Activated T-helper 2 cell treated with anti-CD3 and anti-CD28 coated beads, Interferon-gamma antibody, Interleukin-2, Interleukin-4, amounts not matched to agents 10 μg/mL and 5 μg/mL and 100 μg/mL, durations not matched to agents 14 hours and 24 hours and 36 hours (primary cell): ENCODE measurements at places on chromosomes 5 and 9. TPM values are rescaled to one million over a fixed set of nuclear protein-coding genes. Genes with fewer than 3 reads are reported as not detected.

- H3K27me3 ChIP-seq: peaks cover 8% of the 10 kb centered on the region
- no peaks in the 10 kb centered on the region for H3K4me1 ChIP-seq
- no peak for DNase-seq
- H3K4me3 ChIP-seq: no peak overlapping the region
Measured at GRCh38 chr5:178438796-178439195, 151.4 kb downstream of the COL23A1 start.

GRCh38 chr5:179793468-179794139, at the start of gene LTC4S:
LTC4S (plus strand) TSS chr5:179793986; CDS start chr5:179794081, 95 bp downstream.
- DNase-seq: no peak
- H3K27ac ChIP-seq: no peak within 1 kb of the TSS
- peak within 1 kb of the TSS; percentile 58 for H3K4me3 ChIP-seq
- peaks cover 9% of the 10 kb centered on the region for H3K4me1 ChIP-seq
- peaks cover 9% of the 10 kb centered on the region for H3K36me3 ChIP-seq

- H3K36me3 ChIP-seq: peaks cover 72% of the 10 kb centered on the region
- DNase-seq: no peak
- no peak overlapping the region for H3K27ac ChIP-seq
- H3K4me1 ChIP-seq: peaks cover 18% of the 10 kb centered on the region
- no peak overlapping the region for H3K4me3 ChIP-seq
- H3K27me3 ChIP-seq: no peaks in the 10 kb centered on the region
Measured at GRCh38 chr9:128182893-128183588, 8.3 kb downstream of the CIZ1 start.

DNA sequence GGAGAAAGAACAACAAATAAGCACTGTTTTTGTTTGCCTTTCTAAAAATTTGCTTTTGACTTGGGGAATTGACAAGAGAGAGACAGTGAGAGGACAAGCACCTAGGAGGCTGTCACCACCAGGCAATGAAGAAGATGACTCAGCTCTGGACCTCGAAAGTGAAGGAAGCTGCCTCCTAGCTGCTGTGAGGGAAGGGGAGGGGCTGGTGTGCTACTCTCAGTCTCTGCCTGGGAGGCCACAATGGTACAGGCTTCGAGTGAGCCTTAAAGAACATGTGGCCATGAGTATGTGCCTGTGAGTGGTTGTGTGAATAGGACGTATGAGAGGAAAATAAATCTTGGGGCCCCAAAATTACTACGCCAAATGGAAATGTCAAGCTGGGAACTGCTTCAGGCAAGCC, 7.1 kb upstream of the PLK2 start:
- no peak overlapping the region for H3K4me3 ChIP-seq
- H3K27me3 ChIP-seq: peaks cover 18% of the 10 kb centered on the region
- no peaks in the 10 kb centered on the region for H3K36me3 ChIP-seq
- DNase-seq: peak; percentile 34

DNA sequence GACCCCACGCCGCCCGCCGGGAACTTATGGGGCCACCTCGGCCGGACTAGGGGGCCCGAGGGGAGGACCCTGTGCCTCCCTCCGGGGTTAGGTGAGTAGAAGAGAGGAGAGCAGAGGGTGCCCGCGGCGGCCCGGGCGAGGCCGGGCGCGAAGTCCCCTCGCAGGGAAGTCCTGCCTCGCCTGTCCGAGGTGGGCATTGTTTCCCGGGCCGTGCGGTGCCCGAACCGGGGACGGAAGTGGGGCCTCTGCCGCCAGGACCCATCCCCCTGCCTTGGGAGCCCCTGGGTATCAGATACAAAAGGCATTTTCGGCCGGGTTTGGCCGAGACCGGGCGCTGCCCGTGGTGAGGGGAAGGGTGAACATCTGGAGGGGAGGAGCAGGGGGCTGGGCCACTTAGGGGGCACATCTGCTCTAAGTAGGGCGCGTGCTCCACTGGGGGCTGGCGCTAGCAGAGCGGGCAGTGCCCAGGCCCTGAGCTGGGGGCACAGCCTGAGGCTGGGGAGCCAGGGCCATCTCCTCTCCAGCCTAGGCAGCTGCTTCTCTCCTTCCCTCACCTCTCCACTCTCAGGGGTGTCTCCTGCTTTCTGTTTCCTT, 48.2 kb downstream of the DAB2IP start:
- no peak overlapping the region for H3K4me3 ChIP-seq
- no peak overlapping the region for H3K27ac ChIP-seq
- no peaks in the 10 kb centered on the region for H3K36me3 ChIP-seq
- peaks cover 60% of the 10 kb centered on the region for H3K27me3 ChIP-seq
- H3K4me1 ChIP-seq: peaks cover 4% of the 10 kb centered on the region

DNA sequence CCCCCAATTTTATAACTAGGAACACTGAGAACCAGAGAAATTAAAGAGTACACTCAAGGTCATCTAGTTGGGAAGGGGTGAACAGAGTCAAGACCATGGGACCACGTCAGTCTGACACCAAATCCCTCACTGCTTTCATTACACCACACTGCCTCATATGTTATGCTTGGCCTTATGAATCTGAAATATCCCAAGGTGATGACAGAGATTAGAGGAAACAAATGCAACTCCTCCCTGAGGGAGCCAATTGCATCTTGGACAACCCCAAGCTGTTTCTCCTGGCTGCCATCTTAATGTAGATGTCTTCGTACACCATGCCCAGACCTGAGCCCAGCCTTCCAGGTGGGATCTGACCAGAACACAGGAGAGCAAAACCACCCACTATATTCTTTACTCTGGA, 60.6 kb upstream of the ABCA1 start:
- H3K36me3 ChIP-seq: no peaks in the 10 kb centered on the region
- no peak overlapping the region for H3K27ac ChIP-seq
- peaks cover 20% of the 10 kb centered on the region for H3K4me1 ChIP-seq
- H3K27me3 ChIP-seq: peaks cover 71% of the 10 kb centered on the region

- H3K4me1 ChIP-seq: peaks cover 2% of the 10 kb centered on the region
- peaks cover 5% of the 10 kb centered on the region for H3K27me3 ChIP-seq
- H3K36me3 ChIP-seq: no peaks in the 10 kb centered on the region
- no peak for DNase-seq
- H3K4me3 ChIP-seq: no peak overlapping the region
- H3K27ac ChIP-seq: no peak overlapping the region
Measured at GRCh38 chr5:66967826-66968262, 228.8 kb downstream of the CD180 start.

GRCh38 chr5:100232736-100233135, 302.4 kb upstream of the FAM174A start:
- no peaks in the 10 kb centered on the region for H3K27me3 ChIP-seq
- no peaks in the 10 kb centered on the region for H3K36me3 ChIP-seq
- H3K27ac ChIP-seq: no peak overlapping the region
- H3K4me1 ChIP-seq: no peaks in the 10 kb centered on the region
- no peak overlapping the region for H3K4me3 ChIP-seq

- no peaks in the 10 kb centered on the region for H3K4me1 ChIP-seq
- H3K4me3 ChIP-seq: no peak overlapping the region
- no peaks in the 10 kb centered on the region for H3K27me3 ChIP-seq
- no peaks in the 10 kb centered on the region for H3K36me3 ChIP-seq
- H3K27ac ChIP-seq: no peak overlapping the region
Measured at GRCh38 chr5:749101-749670, 35.3 kb downstream of the ZDHHC11B start.

DNA sequence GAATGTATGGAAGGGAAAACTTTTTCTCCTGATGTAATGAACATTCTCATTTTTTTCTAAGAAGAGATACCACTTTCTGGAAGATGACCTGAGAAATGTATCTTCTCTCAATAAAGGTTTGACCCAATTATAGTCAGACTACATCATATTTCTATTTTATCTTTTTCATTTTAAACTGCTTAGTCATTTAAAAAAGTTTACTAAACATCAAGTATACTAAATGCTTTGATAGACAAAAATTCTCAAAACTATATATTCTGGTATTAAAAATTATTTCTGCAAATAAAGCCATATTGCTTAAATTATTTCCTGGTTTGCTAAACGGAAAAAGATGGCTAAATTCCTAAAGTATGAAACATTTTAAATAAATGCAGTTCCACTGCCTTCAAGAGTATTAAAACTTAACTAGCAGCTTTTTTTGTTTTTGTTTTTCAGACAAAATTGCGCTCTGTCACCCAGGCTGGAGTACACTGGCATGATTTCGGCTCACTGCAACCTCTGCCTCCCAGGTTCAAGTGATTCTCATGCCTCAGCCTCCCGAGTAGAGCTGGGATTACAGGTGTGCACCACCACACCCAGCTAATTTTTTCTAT, 37.1 kb downstream of the FBXW11 start:
- H3K36me3 ChIP-seq: peaks cover 43% of the 10 kb centered on the region
- no peak overlapping the region for H3K4me3 ChIP-seq

GRCh38 chr9:9389904-9390303, 1222.9 kb downstream of the PTPRD start:
- H3K27ac ChIP-seq: no peak overlapping the region
- no peaks in the 10 kb centered on the region for H3K27me3 ChIP-seq
- H3K36me3 ChIP-seq: no peaks in the 10 kb centered on the region
- no peak for DNase-seq
- H3K4me1 ChIP-seq: no peaks in the 10 kb centered on the region

DNA sequence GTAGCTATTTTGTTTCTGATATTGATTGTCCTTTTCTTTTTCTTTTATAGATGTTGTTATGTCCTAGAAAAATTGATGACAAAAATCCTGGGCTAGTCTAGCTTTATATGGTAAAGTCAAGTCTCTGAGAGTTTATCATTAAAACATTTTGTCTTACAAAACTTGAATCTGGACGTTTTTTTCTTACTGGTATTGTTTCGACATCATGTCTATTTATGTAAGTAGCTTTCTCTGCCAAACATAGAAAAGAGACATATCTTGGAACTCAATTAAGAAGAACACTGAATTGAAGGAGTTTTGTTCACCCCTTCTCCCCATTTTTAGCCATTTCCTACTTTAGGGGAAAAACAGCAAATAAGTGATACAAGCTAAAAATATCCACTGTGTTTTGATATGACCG, 151.5 kb downstream of the ISOC1 start:
- H3K4me3 ChIP-seq: no peak overlapping the region
- H3K27me3 ChIP-seq: no peaks in the 10 kb centered on the region
- no peaks in the 10 kb centered on the region for H3K36me3 ChIP-seq

DNA sequence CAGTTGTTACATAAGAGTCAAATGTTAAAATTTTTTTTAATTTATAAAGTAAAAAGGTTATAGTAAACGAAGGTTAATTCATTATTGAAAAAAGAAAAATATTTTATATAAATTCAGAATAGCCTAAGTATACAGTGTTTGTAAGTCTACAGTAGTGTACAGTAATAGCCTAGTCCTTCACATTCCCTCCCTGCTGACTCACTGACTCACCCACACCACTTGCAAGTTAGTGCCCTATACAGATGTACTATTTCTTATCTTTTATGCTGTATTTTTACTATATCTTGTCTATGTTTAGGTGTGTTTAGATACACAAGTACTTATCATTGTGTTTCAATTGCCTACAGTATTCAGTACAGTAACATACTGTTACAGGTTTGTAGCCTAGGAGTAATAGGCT, 57.6 kb downstream of the MAMDC2 start:
- H3K27ac ChIP-seq: no peak overlapping the region
- H3K4me3 ChIP-seq: no peak overlapping the region
- no peak for DNase-seq
- H3K36me3 ChIP-seq: no peaks in the 10 kb centered on the region
- H3K4me1 ChIP-seq: no peaks in the 10 kb centered on the region
- peaks cover 3% of the 10 kb centered on the region for H3K27me3 ChIP-seq

DNA sequence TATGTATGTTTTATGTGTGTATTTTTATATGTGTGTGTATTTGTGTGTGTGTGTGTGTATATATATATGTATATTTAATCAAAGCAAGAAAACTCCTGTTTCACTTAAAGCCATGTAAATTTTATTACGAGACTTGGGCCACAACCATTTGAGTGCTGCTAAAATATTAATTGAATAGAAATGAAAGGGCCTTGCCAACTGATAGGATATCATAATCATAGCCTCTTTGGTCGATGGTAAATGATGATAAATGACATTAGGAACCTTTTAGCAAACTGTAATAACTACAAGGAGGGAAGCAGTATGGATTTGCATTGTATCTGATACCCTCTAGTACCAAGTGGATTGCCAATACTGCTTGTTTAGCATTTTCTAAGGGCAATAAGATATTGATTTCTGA, 7.9 kb downstream of the TLE4 start:
- H3K36me3 ChIP-seq: peaks cover 72% of the 10 kb centered on the region
- DNase-seq: no peak
- peaks cover 82% of the 10 kb centered on the region for H3K4me1 ChIP-seq
- H3K4me3 ChIP-seq: no peak overlapping the region
- no peaks in the 10 kb centered on the region for H3K27me3 ChIP-seq
- H3K27ac ChIP-seq: no peak overlapping the region

GRCh38 chr9:134656334-134657006, 14.9 kb downstream of the COL5A1 start:
- H3K36me3 ChIP-seq: no peaks in the 10 kb centered on the region
- no peak overlapping the region for H3K4me3 ChIP-seq
- no peak overlapping the region for H3K27ac ChIP-seq

DNA sequence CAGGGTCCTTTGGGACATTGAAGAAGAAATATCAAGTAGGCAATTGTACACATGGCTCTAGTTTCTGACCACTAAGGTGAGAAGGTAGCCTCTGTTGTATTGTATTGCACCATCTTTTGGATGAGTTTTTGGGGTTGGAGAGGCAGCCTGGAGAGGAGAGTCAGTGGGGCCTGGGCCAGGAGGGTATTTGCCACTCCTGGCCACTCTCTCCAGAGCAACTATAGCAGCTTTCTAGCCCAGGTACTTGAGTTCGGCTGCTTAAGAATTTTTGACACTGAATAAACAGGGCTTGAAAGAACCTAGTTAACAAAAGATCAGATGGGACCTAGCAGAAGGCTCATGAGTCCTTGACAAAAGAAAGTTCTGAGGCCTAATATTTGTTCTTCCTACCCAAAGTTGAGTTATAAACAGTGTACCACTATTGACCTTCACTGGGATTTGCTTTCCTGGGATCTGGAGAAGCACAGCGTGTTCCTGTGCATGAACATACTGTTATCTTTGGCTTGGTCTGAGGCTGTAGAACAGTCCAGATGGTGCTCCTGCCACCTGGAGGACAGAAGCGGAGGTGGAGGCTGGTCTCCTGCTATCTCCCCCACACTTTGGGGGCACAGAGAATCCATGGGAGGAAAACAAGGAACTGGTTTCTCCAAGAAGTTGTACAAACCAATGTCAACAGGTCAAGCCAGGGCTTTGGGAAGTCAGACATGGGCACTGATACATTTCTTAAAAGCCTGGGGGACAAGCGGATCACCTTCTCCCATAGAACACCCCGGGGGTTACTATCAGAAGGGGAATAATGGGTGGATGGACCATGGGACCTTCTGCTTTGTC, 110.4 kb upstream of the LIFR start:
- no peaks in the 10 kb centered on the region for H3K4me1 ChIP-seq
- no peaks in the 10 kb centered on the region for H3K36me3 ChIP-seq
- no peak overlapping the region for H3K4me3 ChIP-seq
- H3K27me3 ChIP-seq: peaks cover 4% of the 10 kb centered on the region
- DNase-seq: no peak
- H3K27ac ChIP-seq: no peak overlapping the region

- H3K27me3 ChIP-seq: no peaks in the 10 kb centered on the region
- H3K36me3 ChIP-seq: no peaks in the 10 kb centered on the region
- H3K27ac ChIP-seq: no peak overlapping the region
- no peak overlapping the region for H3K4me3 ChIP-seq
Measured at GRCh38 chr9:100999906-101000544, 28.5 kb upstream of the PLPPR1 start.

- H3K36me3 ChIP-seq: no peaks in the 10 kb centered on the region
- H3K4me3 ChIP-seq: no peak overlapping the region
- H3K27me3 ChIP-seq: peaks cover 49% of the 10 kb centered on the region
- H3K4me1 ChIP-seq: no peaks in the 10 kb centered on the region
Measured at GRCh38 chr5:141870871-141871270, 7.3 kb downstream of the PCDH1 start.

The C9orf50 gene
- not detected in 2 replicates for total RNA-seq

The CENPP gene
- total RNA-seq: 19.2 and 21.0 TPM in 2 replicates

The WDR31 gene
- 1.9 and 2.1 TPM in 2 replicates for total RNA-seq

The DBH gene
- total RNA-seq: not detected in 2 replicates

The NIM1K gene
- total RNA-seq: 0.76 and 1.1 TPM in 2 replicates

The TMEM161B gene
- 31.1 and 32.7 TPM in 2 replicates for total RNA-seq

The SPATA31E1 gene
- total RNA-seq: not detected in 2 replicates

The GPX3 gene
- total RNA-seq: 0.46 TPM in 1 of 2 replicates, not detected in the other

The TEX53 gene
- total RNA-seq: not detected in 2 replicates

The GPR21 gene
- total RNA-seq: 0.59 and 1.0 TPM in 2 replicates
